Heart right ventricle (tissue), 16 donors: ENCODE measurements at places on chromosomes 3 and 15. TPM values are rescaled to one million over a fixed set of nuclear protein-coding genes. Genes with fewer than 3 reads are reported as not detected.

CLDN16 gene
- polyA plus RNA-seq = not detected

RLBP1 gene
- not detected for polyA plus RNA-seq

CMTM8 gene
- 8.3 TPM for polyA plus RNA-seq

CCNB2 gene
- polyA plus RNA-seq = 0.22 TPM

SGO1 gene
- polyA plus RNA-seq = not detected

VGLL3 gene
- polyA plus RNA-seq = 1.3 TPM

FGF7 gene
- 9.4 TPM for polyA plus RNA-seq

NRG4 gene
- not detected for polyA plus RNA-seq

PPM1L gene
- 6.9 TPM for polyA plus RNA-seq

DNA sequence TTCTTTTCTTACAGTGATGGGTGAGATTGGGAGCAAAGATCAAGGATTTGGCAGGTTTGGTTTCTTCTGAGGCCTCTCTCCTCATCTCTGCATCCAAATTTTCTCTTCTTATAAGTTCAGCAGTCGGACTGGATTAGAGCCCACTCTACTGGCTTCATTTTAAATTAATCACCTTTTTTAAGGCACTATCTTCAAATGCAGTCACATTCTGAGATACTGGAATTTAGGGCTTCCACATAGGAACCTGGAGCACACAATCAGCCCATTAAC is 56.5 kb upstream of the PLSCR4 start:
- DNase-seq = no peak

DNA sequence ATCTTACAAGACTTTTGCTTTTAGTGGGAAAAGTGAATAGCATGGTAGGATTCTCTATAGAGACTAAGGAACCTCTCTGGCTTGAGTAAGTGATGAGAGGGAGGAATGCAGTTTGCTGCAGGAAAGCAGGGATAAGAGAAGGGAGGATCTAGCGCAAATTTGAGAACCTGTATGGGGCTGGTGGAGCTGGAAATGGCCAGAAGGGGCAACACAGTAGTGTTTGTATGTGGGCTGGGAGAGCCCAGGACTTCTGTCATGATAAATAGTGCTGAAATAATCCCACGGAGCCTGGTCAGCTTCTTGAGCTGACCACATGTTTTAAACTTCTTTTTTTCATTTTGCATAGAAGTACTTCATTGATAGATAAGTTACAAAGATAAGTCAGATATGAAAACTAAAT is 11.2 kb upstream of the SHC4 start:
- no peak for DNase-seq

- no peak for DNase-seq
These were observed 50.5 kb downstream of the ATP1B3 start for GRCh38 chr3:141926929-141927328.

- DNase-seq = no peak
These were observed 92.0 kb downstream of the SNRK start for GRCh38 chr3:43378066-43378935.

GRCh38 chr3:46462511-46462910 is 2.2 kb downstream of the LTF start:
- no peak for DNase-seq

DNA sequence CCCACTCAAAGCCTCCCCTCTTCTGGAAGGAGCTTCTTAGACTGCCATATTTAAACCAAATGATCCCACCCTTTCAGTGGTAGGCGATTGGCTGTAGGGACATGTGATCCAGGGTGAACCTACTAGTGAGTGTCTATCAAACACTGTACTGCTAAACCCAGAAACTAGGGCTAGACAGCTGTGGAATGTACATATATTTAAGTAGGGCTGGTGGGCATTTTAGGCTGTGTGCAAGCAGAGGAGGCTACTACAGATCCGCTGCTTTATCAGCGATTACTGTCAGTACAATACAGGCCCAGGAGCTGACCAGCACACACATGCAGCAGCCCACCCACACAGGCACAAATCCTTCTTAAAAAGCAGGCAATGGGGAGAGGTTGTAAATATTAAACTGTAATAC is 15.4 kb upstream of the LARP6 start:
- DNase-seq = no peak

GRCh38 chr3:120470870-120471269 is 20.1 kb upstream of the FSTL1 start:
- no peak for DNase-seq

- DNase-seq = no peak
These were observed 7.3 kb upstream of the LIPH start for GRCh38 chr3:185559706-185560090.

DNA sequence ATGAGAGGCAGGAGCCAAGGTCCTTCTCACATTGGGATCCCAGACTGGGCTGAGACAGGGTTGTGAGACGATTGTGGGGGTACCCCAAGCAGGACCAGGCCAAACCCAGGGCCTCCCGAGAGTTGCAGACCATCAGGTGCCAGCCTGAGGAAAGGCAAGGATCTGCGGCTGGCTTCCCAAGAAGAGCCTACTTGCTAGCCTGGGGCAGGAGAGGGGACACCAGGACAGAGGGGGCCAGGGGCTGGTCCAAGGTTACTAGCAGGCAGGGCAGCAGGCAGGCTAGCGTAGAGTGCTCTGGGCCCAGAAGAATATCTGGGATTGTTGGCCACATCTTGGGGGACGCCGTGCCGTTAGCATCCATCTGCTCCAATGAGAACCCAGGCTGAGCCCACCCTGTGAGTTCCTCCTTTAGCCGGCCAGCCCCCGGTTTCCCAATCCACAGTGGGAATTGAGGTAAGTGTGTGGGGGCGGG is 546 bp downstream of the CISH start:
- no peak for DNase-seq

GRCh38 chr3:78887029-78887428 is 880.8 kb downstream of the ROBO1 start:
- DNase-seq = no peak

GRCh38 chr3:150050510-150050909 is 79.8 kb upstream of the PFN2 start:
- no peak for DNase-seq

DNA sequence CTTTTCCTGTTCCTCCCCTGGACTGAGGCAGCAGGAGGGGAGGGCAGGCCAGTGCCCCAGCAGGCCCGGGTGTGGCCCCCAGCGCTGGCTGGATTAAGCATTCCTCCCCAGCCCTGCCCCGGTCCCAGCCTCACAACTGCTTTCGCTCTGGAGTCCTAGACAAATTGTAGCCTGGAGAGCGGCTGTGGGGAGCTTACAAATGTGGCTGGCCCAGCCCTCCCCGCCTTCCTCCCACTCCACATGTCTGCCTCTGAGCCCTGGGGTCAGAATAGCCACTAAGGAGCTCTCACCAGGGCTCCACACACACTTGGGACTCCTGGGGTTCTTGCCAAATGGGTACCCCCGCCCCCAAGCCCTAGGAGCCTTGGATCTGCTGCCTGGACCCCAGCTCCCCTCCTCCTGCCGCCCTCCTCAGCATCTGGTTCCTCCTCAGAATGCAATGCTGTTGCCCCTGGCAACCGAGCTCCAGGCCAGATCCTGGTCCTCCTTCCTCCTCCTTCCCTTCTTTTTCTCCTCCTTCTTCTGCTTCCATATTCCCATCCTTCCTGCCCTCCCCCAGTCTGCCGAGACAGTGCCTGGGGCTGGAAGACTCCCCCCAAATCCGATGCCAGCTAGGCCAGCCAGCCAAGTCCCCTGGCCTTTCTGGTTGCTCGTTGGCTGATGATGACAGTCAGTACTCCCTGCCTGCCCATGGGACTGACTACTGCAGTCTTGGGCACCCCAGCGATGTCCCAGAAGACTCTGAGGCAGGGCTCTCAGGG is 91.1 kb downstream of the LINGO1 start:
- DNase-seq = peak; percentile 43

GRCh38 chr3:112010636-112011035 is 11.9 kb downstream of the TAGLN3 start:
- no peak for DNase-seq

GRCh38 chr3:45756055-45756454 is 40.3 kb downstream of the SLC6A20 start:
- no peak for DNase-seq

- DNase-seq = no peak
These were observed 73.5 kb downstream of the EDEM1 start for GRCh38 chr3:5260992-5261501.

GRCh38 chr3:116301422-116301821 is 143.9 kb downstream of the LSAMP start:
- DNase-seq = no peak

DNA sequence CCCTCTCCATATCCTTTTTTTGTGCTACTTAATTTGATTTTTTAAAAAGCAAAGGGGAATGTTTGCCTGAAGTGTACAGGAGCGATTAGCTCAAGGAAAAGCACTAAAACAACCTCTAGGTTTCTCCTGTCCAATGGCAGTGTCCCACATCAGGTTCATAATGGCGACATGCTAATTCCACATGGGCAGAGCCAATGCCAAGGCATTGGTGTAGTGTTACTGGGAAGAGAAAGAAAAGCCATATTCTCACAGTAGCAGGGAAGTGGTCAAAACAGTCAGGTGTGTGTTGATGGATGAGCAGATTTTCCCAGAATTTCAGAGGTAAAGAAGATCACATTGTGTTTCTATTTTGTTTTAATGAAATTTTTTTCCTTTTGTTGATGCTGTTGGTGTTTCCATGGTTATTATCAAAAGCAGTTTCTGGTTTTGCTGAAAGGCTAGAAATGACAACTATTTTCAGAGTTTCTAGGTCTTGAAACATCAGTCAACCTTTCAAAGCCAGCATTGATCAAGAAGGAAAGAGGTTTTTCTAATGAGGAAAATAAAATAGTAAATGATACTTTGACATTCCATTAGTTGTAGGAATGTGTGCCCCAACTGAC is 65.2 kb downstream of the FNDC3B start:
- DNase-seq = no peak

DNA sequence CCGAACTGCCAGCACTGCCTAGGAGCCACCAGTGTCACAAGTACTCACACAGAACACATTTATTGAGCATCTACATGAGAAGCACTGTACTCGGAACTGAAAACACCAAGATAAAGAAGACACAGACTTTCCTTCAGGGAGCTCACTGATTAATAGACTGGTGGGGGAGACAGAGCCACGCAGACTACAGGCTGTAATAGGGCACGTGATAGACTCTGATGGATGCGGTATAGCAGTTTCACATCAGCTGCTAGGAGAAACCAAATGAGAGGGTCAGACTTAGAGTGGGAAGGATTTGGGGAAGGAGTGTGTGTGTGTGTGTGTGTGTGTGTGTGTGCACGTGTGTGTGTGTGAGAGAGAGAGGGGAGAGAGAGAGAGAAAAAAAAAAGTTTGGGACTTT is 12.1 kb downstream of the EPHB1 start:
- no peak for DNase-seq

DNA sequence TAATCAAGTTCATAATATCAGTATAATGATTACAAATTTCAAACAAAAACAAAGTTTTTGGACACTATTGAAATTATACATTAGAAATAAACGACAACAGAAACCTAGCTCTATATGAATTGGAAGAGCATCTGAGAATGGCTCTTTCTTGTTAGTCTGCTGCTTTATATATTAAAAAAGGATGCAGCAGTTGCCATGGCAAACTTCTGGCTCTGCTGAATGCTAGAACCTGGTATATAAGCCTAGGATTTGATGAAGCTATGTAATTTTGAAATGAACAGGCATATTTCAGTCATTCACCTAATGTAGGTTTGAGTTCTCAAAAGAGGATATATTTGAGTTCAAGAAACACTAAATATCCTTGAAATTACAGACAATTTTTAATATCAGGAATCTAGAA is 252.7 kb upstream of the KCNMB2 start:
- no peak for DNase-seq

DNA sequence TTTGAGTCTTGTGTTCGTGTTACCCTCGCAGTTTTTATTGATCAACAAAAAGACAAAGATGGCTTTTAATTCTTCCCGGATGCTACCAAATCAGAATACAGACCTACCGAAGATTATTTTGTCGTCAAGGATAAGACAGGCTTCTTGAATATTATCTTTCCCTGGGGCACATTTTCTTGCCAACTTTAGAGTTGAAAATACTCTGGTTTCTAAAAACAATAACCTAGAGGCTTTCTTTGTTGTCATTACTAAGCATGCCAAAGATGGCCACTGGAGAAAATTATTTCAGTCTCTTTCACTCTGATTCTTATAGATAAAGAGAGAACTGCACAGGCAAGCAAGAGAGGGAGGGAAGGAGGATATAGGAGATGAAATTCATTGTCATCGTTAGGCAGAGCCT is 33.9 kb downstream of the OXNAD1 start:
- no peak for DNase-seq

DNA sequence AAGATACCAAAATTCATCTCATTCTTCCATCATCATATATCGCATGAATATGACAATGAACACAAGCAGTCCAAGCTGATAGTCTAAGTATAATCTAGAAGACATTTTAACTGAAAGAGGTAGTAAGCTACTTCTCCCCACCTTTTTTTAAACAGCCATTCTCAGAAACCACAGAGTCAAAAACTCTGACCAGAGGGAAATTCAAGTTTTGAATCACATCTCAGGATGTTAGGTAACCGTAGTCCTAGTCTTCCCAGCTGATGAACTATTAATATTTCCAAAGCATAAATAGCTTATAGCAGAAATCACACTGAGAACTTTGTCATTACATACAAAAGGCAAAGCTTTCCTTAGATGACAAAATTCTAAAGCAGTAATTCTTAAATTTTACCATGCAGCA is 25.8 kb downstream of the NPTN start:
- DNase-seq = no peak
